ENCODE measurements at places on chromosomes 5 and 9.

GRCh38 chr5:82938901-82939725, 138.1 kb downstream of the TMEM167A start:
- DNase-seq, result no peak

- DNase-seq, result no peak
Measured at GRCh38 chr5:102421647-102422046, 77.2 kb downstream of the SLCO6A1 start.

DNA sequence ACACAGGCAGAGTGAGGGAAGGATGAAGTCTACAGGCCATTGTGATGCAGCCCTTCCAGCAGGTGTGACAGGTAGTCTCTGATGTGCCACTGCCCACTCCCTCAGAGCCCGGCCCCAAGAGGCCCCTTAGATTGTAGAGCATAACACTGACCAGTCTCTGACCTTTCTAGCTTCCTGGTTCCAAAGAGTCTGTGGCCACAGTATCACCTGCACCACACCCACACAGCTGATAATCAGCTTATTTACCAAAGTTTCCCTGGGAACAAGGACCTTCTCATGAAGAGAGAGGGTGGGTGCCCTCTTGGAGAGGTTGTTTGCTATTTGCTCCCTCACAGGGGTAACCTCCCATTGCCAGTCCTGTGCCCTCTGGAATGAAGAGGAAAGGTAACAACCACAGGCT, 11.0 kb upstream of the ACER2 start:
- DNase-seq, result no peak

- no peak for DNase-seq
Measured at GRCh38 chr9:120151806-120152205, 428.2 kb downstream of the CDK5RAP2 start.

GRCh38 chr5:122332599-122333555, 20.8 kb downstream of the SNCAIP start:
- DNase-seq, result no peak

- DNase-seq, result no peak
Measured at GRCh38 chr9:29866556-29866955, 2293.3 kb upstream of the C9orf72 start.

DNA sequence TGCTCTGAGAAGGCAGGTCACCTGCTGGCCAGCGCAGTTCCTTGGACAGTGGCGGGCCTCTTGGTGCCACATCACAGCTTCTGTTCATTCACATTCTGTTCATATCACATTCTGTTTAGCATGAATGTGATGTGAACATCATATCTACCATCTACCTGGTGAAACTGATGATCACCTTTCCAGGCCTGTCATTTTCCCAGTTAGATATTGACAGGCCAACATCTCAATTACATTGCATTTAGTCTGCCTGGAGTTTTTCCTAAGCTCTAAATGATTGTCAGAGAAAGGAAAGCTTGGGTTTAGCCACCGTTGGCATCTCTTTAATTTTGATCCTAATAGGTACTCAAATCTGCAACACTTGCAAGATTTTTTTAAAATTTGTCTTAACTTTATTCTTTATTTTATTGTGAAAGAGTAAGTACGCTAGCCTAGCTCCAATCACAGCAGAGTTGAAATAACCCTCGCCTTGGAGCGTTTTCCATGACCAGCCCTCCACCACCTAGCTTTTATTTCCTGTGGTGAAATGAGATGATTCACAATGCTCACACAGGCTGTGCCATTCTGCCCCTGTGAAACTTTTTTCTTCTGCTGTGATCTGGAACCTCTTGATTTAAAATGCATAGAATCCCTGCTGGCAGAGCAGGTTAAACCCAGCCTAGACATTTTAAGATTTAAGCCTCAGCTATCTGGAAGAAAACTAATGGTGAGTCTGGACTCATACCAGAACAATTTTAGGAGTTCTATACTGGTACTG, 225.0 kb downstream of the ESM1 start:
- no peak for DNase-seq

DNA sequence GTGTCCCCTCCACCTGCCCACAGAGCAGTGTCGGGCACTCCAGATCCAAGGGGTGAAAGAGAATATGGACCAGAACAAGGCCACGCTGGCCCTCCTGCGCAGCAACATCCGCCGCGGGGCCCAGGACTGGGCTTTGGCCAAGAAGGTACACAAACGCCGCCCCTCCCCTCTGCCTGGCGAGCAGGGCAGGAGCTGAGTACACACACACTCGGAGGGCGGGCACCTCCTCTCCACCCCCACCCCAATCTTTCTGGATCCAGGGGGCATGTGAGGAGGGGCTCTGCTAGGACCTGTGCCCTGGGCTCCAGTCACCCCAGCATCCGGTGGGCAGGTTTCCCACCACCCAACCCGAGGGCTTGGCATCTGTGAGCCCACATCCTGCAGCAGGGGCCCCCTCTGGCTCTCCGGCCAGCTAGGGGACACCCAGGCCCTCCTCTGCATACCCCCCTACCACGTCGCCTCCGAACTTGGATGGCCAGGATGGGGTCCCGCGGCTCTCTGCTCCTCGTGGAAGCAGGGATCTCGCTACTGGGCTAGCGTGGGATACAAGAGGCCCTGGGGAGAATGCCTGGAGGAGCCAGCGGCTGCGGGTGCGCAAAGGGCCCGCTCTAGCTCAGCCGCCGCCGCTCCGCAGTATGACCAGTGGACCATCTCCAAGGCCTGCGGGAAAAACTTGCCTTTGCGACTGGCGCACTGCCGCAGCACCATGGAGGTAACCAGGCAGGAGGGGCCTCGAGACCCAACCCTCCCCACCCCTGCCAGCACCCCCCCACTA, 3.1 kb downstream of the CCDC183 start:
- DNase-seq, result no peak

- DNase-seq, result peak; percentile 34
Measured at GRCh38 chr5:756865-757345, 27.6 kb downstream of the ZDHHC11B start.

DNA sequence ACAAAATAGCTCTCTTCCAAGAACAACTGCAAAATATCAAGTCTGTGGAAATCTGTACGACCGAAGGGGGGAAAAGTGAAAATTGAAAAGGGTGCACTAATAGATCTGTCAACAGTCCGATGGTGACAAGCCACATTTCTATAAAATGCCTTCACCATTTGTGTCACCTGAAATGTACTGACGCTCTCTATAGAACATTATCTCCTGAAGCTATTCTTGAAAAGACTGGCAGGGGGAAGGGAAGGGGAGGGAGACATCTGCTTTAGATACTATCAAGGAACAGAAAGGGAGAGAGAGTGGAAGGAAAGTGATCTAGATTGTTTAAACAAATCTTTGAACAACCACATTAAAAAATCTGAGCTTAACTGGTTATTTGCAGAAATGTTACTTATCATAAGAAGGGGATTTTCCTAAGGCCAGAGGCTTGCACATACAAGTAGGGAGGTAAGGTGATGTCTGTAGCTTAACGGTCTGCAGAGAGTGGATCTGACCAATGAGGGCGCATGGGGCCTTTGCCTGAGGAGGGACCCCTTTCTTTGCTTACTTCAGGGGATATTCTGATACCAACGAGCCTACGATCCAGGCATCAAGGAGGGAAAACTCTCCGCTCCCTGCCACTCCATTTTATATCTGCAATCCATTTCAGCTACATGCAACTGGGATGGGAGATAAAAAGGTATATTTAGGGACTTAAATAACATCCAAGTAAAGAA, 92.1 kb downstream of the CRB2 start:
- no peak for DNase-seq

DNA sequence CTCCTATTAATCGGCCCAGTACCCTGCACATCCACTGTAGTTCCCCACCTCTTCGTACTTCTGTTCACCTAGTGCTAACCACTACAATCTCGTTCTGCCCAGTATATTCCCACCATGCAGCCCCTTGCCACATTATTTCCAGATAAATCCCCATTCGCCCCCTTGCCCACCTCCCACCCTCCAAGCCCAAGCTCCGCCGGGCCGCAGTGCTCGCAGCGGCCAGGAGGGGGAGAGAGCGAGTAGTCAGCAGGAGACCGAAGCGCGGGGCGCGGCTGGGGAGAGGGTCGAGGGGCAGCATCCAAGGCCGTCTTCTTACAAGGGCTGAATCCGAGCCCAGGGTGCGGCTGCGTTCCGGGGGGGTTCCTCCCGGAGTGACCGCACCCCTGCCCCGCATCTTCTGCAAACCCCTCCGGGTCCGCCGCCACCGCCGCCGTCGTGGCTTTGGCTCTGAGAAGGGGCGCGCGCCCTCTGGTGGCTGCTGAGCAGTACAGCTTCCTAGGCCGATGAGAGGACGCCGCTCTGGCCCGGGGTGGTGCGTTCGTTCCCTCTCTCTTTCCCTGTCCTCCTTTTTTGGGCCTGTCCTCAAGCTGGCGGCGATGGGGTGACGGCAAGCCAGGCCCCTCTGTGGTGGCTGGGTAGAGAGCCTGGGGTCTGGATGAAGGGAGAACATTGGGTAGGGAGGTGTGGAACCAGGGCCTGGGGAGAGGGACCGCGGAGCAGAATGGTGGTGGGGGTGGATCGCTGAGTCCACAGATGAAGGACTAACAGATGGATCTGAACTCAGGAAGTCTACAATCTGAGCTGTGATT, 30.0 kb upstream of the PSD2 start:
- DNase-seq, result peak; percentile 92

GRCh38 chr5:90968319-90968718, 409.7 kb downstream of the ADGRV1 start:
- no peak for DNase-seq

DNA sequence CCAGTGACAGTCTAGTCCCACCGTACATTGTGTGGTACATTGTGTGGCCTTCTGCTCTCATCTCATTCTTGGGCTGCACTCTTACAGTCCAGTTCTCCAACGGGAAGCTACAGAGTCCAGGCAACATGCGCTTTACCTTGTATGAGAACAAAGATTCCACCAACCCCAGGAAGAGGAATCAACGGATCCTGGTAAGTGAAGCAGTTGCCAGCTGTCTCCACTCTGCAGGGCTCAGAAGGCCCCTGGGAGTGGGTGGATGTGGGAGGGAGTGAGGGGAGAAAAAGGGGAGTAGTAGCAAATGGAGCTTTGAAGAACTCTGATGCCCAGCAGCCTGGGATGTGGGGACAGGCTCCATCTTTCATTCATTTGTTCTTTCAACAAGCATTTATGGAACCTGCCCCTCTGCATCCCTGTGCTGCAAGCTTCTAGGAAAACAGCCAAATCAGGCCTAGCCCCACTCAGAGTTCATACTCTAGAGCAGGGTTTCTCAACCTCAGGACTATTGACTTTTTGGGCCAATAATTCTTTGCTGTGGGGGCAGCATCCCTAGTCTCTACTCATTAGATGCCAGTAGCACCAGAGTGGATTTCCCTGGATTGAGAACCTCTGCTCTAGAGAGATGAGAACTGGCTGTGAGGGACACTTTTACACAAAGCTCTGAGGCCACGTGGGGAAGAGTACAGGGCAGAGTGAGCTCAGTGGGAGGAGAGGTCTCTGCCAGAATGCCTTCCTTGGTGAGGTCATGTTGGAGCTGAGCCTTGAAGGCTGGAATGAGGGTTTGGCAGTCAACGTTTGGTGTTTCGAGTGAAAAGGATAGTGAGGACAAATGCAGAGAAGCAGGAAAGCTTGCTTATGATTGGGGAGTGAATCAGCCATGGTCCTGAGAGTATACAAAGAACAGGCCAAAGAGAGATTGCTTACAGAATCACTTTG, 1.1 kb downstream of the POLR1E start:
- no peak for DNase-seq

- DNase-seq, result no peak
Measured at GRCh38 chr5:35856765-35857351, at the start of gene IL7R. IL7R (plus strand) TSS chr5:35856891; CDS start chr5:35856978, 87 bp downstream.

DNA sequence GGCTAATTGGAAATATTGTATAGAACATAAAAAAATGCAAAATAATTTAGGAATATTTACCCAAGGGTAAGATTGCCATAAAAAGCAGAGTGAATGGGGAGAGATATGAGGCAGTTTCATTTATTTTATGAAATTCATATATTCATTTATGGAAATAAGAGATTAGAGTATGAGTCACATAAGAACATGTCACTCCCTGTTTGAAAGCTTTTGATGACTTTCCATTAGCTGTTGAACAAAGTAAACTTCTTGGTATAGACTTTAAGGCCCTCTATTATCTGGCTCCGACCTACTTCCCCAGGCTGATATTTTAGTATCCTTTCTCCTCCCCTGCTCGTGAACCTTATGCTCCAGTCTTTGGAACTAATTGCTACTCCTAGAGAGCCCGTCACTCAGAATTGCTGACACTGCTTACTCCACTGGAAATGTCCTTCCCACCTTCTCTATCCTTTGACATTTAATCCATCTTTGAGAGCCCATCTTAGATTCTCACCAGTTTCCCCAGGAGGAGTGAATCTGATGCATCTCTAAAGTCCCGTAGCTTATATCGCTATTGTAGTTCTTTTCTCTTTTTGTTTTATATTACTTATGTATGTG, 8.9 kb upstream of the ACTBL2 start:
- no peak for DNase-seq

DNA sequence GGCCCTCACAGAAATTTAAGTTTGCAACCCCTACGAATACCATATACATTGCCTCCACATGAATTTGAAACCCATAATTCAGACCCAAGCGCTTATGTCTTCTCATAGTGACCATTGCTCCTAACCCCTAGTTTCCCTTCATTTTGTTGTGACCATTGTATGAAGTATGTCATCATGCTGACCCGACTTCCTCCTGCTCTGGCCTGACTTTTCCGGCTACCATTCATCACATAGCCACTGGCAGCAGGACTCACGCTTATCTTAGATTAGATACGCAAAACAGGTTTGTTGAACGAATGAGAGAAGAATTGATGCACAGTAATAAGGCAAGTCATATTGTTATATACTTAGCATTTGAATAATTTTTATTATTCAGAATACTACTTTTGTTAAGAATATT, 345.4 kb downstream of the FBXL17 start:
- no peak for DNase-seq

DNA sequence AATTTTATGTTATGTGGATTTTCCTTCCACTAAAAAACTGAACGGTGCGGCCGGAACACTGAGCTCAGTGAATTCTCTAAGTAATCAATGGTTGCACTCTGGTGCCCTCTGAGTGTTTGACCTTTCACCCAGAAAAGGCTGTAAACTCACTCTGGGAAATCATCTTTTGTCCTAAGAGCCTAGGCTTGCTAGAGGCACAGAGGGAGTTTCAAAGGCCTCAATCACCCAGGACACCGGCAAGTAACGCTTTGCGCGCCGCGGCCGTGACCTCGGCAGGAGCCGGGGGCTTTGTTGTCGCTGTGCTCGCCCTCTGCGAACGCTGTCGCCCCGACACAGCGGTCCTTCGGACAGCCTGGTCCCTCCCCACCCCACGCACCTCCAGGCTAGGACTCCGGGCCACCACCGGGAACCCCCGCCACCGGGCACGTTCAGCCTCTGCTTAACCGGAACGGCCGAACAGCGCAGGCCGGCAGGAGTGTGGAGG, 703 bp downstream of the ISCA1 start:
- no peak for DNase-seq

GRCh38 chr9:128371630-128372117, 500 bp downstream of the URM1 start:
- no peak for DNase-seq

GRCh38 chr5:175092691-175093090, 351.3 kb downstream of the DRD1 start:
- DNase-seq, result no peak

- DNase-seq, result no peak
Measured at GRCh38 chr5:86646671-86647070, 28.9 kb downstream of the COX7C start.

GRCh38 chr5:74239261-74239660, 401.3 kb downstream of the ENC1 start:
- no peak for DNase-seq
